ENCODE measurements at places on chromosomes 2 and 18.

DNA sequence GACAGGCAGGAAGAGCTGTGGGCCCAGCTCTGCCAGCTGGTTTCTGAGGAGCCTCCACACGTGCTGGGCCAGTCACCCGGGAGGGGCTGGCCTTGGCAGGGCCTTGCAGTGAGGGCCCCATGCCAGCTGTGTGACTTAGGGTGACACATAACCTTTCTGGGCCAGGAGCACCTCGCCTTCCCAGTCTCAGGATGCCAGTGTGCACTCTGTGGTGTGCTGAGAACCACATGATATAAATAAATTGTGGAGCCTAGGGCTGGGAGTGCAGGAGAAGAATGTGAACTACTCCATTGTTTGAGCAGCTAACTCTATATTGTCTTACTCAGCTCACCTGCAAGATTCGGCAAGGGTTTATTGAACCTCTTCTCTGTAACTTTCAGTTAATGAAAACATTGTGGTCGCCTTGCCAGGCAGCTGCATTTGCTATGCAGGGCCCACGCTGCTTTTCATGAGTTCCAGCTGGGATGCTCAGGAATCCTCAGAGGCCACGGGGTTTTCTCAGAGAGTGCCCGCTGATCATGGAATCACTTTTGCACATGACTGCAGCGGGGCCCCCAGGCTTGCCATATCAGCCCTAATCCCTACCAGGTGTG lies 222.3 kb downstream of the SH3RF3 start:
- no peak for DNase-seq

- no peak for DNase-seq
Measured at GRCh38 chr2:97656905-97657587, 6.8 kb downstream of the ACTR1B start.

- no peak for DNase-seq
Measured at GRCh38 chr2:85355521-85355920, 952 bp downstream of the ELMOD3 start.

DNA sequence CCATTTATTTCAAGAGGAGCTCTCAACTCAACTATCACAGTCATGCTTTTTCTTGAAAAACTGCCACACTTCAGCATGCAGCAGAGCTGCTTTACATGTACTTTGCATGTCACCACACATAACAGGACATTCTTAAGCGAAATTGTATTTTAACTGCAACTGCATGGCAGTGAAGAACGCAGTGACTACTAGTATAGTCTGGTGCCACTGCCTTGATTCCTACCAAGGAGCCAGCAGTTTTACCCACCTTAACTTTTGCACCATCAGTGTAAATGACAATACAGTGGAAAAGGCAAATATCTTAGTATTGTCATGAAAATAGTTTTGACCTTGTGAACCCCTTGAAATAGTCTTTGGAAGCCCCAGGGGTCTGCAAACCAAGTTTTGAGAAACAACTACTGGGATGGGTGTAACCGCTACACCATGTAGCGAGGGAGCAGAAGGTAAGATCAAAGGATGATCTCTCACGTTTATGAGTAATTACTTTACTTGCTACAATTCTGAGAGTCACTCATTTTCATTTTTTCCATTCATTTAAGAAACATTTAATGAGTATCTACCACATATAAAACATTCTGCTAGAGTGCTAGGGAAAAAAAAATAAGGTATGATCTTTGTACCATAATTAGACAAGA lies 32.3 kb upstream of the MPP4 start:
- no peak for DNase-seq

DNA sequence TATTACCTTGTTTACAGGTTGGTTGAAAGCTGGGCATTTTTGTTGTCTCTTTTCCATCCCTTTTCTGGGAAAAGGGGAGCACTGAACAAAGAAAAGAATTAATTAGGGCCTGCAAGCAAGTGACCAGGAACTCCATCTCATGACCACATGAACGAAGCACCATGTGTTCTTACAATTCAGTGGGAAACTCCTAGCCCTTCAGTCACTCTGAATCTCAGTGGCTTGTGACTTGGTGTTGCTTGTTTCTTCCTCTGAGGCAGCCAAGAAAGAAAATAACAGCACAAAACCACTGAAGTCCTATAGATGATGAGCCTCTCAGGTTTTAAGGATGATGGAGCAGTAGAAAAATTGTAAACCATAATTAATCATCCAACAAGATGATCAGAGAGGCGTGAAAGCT lies 129.1 kb upstream of the CAB39 start:
- DNase-seq, result no peak

GRCh38 chr2:117222809-117223208 lies 591.7 kb upstream of the DDX18 start:
- DNase-seq, result no peak

GRCh38 chr2:128722489-128722888 lies 403.8 kb upstream of the HS6ST1 start:
- no peak for DNase-seq

DNA sequence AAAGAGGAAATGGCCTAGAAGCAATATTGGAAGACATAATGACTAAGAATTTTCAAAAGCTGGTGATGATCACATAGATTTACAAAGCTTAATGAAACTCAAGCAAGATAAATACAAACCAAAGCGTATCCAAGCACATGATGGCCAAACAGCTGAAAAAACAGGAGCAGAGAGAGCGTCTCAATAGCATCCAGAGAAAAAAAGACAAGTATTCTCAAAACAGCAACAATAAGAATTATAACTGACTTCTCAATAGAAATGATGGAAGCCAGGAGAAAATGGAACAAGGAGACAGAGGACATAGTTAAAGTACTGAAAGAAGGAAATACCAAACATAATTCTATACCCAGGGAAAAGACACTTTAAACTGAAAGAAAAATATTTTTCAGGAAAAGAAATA lies 437.2 kb upstream of the TNP1 start:
- no peak for DNase-seq

- DNase-seq, result no peak
Measured at GRCh38 chr18:11115276-11115675, 34.1 kb downstream of the PIEZO2 start.

DNA sequence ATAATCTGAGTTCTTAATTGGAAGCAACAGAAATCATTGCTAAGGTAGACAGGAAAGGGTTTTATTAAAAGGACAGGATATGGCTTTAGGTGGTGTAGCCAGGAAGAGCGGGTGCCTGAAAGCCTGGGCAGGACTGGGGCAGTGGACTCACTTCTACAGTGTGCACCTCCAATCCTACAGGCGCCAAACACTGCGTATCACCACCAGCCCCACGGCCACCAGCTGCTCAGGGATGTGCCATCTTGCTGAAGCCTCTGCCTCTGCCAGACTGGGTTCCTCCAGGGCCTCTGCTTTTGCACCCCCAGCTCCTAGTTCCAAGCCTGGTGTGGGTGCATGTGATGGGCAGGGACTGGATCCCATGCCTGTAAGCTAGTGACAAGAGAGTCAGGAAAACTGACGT lies 29.7 kb upstream of the DPYSL5 start:
- no peak for DNase-seq

DNA sequence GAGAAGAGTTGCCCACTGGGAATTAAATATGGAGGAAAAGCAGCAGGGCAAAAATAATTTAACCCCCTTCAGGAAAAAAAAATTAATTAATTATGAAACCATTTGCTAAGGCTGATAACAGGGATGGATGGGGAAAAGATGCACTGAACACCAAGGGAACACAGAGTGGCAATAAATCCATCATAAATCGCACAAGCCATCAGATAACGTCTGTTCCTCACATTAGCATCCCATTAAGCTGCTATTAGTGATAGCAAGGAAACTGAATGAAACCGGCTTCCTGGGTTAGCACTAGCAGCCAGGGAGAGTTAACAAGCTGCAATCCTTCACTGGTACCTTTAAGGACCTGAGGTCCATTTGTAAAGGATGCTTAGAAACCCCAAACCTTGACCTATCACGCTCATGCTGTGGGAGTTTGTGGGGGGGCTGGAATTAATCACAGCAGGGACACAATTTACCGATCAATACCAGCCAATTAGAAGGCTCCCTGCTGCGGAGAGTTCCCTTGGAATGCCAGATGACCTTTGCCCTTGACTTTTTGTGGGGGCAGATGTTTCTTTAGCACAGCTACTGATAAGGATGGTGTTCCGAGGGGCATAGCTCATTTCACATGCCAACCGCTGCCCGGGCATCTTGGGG lies 175.5 kb upstream of the KLF7 start:
- no peak for DNase-seq

All from sciatic nerve (tissue), 2 donors.